Stimulated activated CD4-positive, alpha-beta T cell treated with anti-CD3 and anti-CD28 coated beads, Interleukin-12 subunit alpha, Interleukin-12 subunit beta, amount 100 ng/mL, for 24 hours (primary cell): ENCODE measurements at places on chromosomes 2 and 18.

DNA sequence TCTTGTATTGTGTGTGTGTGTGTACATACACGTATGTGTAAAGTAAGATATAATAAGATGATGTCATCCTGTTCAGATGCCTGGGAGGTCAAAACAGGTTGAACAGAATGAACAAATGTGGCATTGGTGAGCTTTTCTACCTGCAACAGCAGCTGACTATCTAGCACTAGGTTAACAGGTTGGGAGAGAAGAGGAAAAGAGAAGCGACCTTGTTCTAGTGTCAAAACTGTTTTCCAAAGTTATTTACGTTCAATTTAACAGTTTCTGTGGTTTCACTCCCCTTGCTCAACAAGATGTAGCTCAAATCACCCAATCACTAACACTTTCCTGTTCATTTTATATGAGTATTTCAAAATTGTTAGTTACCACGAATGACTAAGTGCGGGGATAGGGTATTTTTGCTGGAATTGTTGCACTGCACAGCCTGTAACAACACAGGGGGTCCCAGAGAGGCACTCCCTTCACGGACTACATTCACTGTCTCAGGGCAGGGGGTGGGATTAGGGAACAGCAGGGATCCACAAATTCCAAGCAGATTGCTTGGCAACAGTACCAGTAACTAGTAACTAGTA, 67.5 kb upstream of the DTNB start:
- no peak for DNase-seq

- no peak for DNase-seq
Measured at GRCh38 chr18:3935305-3935704, 485.3 kb downstream of the TGIF1 start.

DNA sequence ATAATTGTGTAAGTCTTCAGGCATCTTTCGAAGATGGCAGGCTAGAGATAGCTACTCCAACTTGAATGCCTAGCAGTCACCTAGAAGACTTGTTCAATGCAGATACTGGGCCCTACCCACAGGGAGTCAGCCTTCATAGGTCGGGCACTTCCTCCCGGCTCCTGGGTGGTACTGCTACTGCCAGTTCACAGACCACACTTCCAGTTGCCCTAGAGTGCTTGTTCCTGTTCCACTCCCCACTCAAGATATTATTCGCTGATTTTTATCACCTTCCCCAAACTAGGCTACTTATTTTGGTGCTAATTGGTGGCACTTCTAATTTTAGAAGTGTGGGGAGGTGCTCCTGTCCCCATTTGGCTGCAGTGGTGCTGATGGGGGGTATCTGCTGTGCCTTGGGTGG, 34.2 kb downstream of the INPP4A start:
- DNase-seq, result no peak

DNA sequence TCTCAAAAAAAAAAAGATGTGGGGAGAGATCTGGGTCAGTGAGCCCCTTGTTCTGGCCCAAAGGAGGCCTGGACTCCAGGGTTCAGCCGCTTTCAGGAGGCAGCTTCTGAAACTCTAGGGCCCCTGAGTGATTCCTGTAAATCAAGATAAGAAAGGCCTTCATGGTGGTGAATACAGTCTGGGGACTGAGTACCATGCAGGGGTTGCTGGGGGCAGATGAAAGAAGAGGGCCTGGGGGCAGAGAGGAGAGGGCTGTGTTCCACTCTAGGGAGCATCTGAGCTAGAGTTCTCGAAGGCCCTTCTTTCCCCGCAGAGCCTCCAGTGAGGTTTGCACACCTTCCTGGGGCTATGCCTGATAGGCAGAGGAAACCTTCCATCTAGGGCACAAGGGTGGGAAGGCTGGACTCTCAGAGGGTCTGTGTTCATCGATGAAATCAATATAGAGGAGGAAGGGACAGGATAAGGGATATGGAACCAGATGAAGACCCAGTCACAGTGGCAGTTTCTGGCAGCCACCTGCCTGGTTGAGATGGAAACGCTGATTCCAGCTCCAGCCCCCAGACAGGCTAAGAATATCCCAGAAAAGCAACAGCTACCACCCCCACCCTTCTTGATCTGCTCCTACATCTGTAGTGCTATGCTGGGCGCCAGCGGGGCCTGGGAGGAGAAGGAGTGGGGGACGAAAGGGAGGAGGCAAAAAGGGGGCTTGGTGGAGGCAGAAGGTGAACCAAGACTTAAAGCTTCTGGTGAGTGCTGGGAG, 4.7 kb upstream of the CDK5R2 start:
- DNase-seq, result no peak

DNA sequence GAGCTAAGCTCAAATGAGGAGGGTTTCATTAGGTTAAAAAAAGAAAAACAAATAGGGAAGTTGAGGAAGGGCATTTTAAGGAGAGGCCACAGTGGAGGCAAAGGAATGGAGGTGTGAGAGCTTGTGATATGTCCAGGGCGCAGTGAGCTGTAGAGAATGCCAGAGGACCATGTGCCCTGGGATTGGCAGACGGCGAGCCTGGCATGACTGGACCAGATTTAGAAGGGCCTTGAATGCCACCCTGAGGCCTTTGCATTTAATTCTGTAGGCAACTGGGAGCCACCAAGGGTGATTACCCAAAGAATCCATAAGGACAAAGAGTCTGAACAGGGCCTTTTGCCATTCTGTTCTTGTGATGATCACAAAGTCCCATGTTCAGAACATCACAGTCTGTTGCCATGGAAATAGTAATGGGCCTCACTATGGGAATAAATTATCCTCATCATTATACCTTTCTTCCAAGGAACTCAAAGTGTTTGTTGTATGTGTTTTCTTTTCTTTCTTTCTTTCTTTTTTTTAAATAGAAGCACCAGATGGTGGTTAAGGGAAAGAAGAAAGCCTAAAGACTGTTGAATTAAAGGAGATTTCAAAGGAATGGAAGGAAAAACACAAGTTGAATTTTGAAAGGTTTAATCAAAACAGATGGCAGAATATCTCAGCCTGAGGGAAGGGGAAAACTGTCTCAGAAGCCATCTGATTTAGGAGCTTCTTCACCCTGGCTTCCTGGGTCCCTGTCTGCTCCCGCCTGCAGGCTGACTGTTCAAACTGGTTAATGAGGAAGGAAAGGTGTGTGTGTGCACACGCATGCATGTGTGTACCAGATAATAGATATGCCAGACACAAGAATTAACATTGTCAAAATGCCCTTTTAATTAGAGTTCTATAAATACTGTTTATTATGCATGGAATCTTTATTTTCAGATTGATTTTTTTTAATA, 31.6 kb upstream of the NCOA1 start:
- DNase-seq, result no peak

- no peak for DNase-seq
Measured at GRCh38 chr2:17540093-17540812, at the start of gene VSNL1. TSS of gene VSNL1 (plus strand) at chr2:17540696. CDS start at chr2:17592075, 51,379 bp downstream.

GRCh38 chr2:50732796-50733195, 299.1 kb downstream of the NRXN1 start:
- DNase-seq, result no peak

DNA sequence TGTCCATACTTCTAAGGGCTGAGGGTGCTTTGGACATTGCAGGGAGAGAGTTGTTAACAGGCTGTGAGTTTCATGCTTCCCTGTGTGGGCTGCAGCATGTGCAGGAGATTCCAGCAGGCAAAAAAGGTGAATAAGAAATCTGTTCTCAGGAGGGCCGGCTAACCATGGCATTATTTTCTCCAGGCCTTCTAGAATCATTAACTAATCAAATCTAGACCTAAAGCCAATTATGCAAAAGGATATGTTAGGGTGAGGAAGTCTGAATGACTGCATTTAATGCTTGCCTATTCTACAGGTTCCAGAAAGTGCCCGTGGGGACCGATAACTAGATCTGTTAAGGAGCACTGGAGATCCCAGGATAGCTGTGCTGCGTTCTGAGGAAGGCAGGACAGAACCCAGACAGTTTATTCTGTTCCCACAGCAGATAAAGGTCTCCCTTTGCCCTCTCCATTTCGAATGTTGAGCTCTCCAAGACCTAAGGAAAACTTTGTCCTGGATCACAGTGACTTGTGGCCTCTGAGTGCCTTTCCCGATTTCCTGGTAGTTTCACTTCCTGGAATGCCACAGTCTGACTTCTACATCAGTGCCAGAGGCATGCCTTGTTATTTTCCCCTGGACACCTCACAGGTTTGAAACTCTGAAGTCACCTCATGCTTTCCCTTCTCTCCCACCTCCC, 50.0 kb upstream of the ZFP36L2 start:
- no peak for DNase-seq

DNA sequence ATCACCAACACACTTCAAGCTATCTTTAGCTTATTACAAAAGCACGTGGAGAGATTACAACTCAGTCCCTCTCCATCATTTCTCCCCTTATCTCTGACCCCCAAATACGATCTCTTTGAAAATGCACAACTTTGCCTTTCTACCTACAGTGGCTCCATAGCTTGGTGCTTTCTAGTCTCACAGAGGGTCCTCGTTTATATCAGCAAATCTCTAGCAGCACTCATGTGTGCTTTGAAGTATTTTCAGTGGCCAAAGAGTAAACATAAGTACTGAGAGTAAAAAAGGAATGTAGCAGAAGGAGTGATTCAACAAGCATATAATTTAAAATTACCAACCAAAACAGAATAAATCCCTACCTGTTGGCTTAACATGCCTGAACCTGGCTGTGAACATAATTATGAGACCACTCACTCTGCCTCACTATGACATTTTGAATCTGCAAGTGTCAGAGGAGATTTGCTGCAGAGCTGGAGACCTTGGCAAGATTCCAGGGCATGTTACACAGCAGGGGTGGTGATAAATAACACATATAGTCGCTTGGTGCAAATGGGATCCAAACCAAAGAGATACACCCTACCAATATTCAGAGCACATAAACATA, 54.6 kb downstream of the LAMA3 start:
- no peak for DNase-seq
